ENCODE measurements at places on chromosomes 11 and 22. TPM values are rescaled to one million over a fixed set of nuclear protein-coding genes. Genes with fewer than 3 reads are reported as not detected.

DNA sequence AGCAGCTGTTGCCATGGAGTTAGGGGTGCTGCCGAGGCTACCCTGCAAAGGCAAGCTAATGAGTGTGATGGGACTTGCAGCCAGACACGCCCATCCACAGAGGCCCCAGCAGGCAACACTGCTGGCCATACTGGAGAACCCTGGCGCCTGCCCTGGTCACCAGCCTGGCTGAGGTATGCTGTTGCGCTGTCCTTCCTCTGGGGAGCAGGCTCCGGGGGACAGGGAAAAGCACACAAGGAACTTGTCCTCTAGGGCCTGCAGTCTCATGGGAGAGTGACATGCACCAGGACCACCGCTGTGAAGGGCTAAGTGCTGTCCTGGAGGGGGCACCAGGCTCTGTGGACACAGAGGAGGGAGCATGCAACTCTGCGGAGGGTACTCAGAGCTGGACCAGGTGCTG, 35.8 kb downstream of the TOM1 start:
- H3K4me1 ChIP-seq, result peaks cover 18% of the 10 kb centered on the region
- DNase-seq, result no peak
- H3K27me3 ChIP-seq, result no peaks in the 10 kb centered on the region
- no peak overlapping the region for H3K4me3 ChIP-seq
- H3K27ac ChIP-seq, result no peak overlapping the region

The DEPDC7 gene
- 2.0 TPM for total RNA-seq

The DDB1 gene
- total RNA-seq, result 258 TPM

The SC5D gene
- total RNA-seq, result 22.3 TPM

DNA sequence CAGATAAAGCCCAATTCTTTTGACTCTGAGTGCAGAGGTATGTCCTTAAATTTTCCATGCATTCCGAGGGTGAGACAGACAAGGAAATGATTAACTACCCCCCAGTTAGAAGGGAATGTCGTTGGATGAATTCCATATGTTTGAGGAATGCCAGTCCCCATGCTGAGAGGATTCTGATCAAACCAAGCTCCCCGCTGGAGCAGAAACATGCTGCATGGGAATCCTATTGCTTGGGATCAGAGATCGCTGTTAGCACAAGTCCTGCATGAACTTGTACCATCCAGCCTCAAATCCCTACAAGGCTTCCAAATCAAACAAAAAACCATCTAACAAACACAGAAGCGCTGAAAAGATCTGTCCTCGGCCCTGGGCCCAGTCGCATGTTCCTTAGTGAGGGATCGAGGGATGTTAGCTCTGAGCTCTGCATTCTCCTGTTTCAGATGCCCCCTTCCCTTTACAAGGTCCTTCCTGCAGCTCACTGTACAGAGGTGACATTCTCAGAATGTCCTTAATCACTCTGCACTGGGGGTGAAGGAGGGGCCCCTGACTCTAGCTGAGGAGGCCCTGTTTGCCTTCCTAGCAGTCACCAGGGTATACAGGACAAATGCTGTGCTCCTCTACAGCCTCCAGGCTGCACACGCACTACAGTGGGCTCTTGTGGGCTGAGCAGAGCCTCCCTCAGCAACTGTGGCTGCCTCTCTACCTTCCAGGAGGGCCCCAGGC, 353.4 kb downstream of the TENM4 start:
- H3K27ac ChIP-seq, result no peak overlapping the region
- H3K36me3 ChIP-seq, result no peaks in the 10 kb centered on the region
- DNase-seq, result no peak

DNA sequence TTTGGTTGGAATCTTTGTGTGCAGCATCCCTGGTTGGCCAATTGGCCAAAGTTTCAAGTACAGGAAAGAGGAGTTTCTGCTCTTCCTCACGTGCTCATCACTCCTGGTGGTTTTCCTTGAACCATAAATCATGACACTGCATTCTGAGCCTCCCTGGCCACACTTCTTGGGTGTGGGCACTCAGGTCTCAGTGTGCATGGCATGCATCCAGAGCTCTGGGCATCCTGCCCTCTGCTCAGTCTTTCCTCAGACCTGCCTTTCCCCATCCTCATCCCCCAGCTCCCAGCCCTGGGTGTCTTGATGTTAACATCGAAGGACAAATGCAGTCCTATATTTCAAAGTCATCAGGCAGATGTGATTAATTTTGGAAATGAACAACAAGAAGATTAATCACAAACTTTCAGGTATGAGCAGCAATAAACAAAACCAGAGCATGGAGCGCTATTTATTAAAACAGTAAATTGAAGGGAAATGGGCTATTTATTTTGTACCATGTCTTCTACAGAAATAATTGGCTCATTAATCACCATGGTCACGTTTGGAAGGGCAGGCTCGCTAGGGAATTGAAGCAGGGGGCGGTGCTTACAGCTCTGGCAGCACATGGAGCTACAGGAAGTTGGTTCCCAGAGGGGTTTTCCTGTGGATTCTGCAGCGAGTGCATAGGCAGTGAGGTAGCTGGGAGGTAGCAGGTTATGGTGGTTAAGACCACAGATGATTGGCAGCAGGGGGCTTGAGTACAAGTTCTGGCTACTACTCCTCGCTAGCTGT, 89.6 kb downstream of the CSNK2A3 start:
- H3K36me3 ChIP-seq, result no peaks in the 10 kb centered on the region
- no peak overlapping the region for H3K4me3 ChIP-seq
- H3K27ac ChIP-seq, result no peak overlapping the region
- no peak for DNase-seq
- peaks cover 11% of the 10 kb centered on the region for H3K27me3 ChIP-seq

The NLRP10 gene
- not detected for total RNA-seq

- peaks cover 40% of the 10 kb centered on the region for H3K36me3 ChIP-seq
- H3K27ac ChIP-seq, result no peak overlapping the region
- no peak for DNase-seq
- H3K4me1 ChIP-seq, result peaks cover 12% of the 10 kb centered on the region
- no peak overlapping the region for H3K4me3 ChIP-seq
Observed at GRCh38 chr11:43904742-43905535, 24.3 kb downstream of the ALKBH3 start.

Data from activated CD4-positive, alpha-beta T cell treated with anti-CD3 and anti-CD28 coated beads for 36 hours (primary cell).